Stimulated activated CD4-positive, alpha-beta T cell treated with anti-CD3 and anti-CD28 coated beads, Interleukin-1b, Interleukin-23, amount 100 ng/mL, for 1 hour (primary cell): ENCODE measurements at places on chromosomes 11 and 22.

DNA sequence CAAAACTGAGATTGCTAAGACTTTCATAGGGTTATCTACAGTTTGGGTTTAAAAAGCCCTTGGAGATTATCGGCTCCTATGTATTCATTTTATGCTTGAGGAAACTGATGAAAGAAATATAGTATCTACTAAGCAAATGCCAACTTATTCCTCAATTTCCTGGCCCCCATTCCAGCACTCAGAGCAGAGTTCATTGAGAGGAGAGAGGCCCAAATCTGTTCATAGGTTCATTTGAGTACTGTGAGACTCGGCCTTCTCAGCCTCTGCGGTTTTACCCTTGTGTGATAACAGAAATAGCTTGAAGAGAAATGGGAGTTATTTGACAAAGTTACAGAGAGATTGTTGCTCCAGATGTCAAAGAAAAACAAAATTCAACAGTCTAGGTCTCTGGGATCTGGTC lies 226.7 kb upstream of the ARHGAP42 start:
- no peak for DNase-seq

- no peak for DNase-seq
These were observed 275.3 kb downstream of the ETS1 start for GRCh38 chr11:128311742-128312719.

DNA sequence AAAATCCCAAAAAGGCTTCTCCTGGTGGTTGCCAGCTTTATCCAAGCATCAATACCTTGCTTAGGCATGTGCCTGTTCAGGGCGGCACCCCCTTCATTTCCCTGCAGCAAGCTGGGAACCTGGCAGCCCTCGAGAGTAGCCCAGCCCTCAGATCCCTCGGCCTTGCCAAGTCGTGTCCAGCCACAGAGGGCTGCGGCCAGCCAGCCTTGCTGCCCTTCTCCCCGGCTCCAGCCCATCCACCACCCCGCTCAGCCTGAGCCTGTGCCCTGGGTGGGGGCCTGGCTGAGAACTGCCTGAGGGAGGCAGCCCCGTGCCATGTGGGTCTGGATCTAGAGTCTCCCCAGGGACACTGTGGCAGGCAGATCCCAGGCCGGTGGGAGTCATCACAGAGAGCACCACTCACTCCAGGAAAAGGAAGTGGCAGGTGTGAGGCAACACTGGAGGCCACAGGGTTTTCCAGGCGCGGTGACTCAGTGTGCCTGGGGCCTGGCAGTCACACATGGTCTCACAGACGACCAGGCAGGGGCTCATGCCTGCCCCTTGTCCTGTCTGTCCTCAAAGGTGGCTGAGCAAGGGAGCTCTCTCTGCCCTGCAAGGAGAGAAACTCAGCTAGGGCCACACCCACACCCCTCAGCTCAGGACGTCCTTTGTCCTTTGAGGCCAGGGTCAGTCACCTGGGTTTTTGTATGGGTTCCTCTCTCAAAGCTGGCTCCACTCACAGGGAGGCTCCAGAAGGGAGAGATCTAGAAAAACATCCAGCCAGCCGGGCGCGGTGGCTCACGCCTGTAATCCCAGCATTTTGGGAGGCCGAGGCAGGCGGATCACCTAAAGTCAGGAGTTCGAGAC lies 12.2 kb upstream of the CDC42BPG start:
- no peak for DNase-seq

DNA sequence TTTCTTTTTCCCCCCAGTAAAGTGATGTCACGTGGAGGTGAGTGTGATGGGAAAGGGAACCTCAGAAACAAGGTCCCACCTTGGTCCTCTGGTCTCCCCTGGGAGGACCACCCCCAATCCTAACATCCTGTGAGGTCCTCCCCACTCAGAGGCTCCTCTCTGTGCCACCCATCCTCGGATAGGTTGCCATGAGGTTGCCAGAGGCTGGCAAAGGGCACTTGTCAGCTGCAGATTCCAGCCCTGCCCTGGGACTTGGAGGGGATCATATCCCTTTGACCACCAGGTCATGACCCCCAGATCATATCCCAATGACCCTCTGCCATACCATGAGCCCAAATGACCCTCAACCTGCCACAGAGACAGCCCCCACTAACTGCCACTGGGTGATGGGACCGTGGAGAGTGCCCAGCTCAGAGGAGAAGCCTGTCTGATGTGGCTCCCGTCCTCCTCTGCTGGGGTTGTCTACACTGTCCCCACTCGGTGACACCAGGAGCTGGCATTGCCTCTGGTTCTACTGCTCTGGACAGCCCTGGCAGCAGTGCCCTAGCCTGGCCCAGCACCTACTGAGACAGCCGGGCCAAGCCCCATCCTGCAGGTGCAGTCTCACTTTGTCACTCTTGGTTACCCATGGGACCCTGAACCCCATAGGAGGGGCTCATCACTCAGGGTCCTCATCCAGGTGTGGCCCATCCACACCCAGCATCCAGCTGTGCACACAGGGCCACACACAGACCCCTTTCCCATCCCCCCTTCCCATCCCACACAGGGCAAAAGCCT lies 90.2 kb upstream of the KCNQ1OT1 start:
- DNase-seq, result no peak

DNA sequence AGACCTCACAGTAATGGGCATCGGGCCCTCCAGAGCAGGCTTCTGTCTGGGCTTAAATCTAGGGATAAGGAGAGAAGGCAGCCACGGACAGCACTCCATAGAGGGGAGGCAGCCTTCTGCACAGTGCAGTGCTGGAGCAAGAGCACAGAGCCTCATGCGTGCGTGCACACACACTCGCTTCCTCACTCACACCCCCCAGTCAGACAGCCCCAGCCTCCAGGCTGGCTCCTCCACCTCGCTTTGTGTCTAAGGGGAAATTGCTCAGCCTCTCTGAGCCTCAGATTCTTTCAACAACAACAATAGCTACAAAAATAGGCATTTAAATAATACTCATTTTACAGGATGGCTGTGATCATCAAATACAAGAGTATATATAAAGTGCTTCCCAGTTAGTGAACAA lies 26.7 kb upstream of the ETS1 start:
- no peak for DNase-seq

GRCh38 chr22:32073262-32073661 lies 30.2 kb downstream of the SLC5A1 start:
- no peak for DNase-seq

GRCh38 chr11:1946812-1947484 lies at the start of gene MRPL23:
MRPL23 (plus strand) TSS chr11:1947332; CDS start chr11:1947363, 31 bp downstream.
- peak; percentile 25 for DNase-seq

DNA sequence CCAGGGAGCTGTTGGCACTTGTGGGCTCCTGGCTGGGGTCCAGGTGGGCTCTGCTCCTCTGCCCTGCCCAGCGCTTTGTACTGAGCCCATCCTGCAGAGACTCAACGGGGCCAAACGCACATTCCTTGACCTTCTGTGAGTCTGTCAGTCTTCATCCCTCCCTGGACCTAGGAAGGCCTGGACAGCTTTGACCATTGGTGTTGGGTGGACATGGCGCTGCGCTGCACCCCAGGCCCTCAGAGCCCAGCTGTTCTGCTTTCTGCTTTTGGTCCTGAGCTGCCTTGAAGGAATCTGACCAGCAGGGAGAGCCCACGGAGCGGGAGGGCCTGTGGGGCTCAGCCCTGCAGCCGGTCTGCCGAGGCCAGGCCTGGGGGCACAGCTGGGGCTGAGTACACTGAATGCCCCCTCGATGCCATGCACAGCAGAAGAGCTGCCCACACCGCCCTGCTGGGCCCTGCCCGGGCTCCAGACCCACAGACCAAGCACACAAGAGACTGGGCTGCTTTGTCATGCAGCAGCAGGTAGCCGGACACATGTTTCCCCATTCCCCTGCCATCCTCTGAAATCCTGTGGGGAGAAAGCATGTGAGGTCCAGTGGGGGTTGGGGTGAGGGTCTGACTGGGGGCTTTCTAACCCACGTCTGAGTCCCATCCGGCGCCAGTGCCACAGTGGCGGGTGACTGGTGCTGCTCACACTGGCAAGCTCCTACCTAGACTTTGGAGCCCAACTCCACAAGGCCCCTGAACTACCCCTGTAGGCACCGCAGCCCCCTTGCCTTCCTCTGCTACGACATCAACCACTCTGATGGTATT lies 24.1 kb upstream of the CCDC188 start:
- DNase-seq, result no peak

DNA sequence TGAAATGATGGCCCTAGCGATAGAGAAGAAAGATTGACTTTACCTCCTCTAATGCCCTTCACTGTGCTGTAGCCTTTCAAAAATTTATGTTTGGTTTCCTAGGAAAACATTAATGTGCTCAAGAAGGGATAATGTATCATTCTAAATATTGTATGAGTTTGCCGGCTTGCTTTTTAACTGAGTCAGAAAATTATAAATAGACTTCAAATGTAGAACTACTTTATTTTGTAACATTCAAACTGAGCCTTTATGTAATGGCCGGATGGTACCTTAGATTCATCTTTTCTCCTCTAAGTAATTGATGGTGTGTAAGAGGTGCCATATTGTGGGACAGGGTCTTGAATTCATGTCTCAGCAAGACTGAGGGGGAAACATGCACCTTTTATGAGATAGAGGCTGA lies 57.7 kb downstream of the BID start:
- no peak for DNase-seq

DNA sequence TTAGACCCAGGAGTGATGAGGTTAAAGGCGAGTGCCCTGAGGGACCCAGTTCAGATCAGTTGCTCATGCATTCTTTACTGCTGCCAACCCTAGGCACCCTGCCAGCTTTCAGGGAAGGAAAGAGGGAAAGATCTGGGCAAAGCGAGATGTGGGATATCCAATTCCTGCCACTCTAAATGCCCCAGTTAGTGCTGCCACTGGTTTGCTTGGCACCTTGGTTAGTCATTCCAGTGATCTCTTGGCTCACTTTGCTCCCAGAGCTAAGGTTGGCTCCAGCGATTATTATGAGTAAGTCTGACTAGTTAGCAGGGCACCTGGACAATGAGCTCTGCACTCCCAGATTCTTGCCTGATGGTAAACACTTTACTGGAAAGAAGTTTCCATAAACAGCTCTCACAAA lies 85.0 kb downstream of the INSC start:
- DNase-seq, result no peak

- no peak for DNase-seq
These were observed 10.5 kb upstream of the MMP3 start for GRCh38 chr11:102853956-102854355.

- DNase-seq, result no peak
These were observed 9.5 kb downstream of the MACROD1 start for GRCh38 chr11:64156235-64157011.

DNA sequence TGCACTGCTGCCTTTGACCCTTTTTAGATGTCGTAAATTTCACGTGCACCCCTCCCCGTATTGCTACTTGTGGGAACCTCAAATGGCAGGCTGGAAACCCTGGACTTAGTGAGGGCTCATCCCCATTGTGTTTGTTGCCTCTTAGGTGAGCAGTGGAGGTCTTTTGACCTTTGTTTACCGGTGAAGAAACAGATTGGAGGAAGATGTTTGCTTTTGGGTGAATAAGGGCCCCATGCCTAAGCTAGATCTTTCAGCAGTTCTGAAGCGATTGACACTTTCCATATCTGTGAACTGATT lies 782 bp downstream of the SMARCB1 start:
- no peak for DNase-seq

DNA sequence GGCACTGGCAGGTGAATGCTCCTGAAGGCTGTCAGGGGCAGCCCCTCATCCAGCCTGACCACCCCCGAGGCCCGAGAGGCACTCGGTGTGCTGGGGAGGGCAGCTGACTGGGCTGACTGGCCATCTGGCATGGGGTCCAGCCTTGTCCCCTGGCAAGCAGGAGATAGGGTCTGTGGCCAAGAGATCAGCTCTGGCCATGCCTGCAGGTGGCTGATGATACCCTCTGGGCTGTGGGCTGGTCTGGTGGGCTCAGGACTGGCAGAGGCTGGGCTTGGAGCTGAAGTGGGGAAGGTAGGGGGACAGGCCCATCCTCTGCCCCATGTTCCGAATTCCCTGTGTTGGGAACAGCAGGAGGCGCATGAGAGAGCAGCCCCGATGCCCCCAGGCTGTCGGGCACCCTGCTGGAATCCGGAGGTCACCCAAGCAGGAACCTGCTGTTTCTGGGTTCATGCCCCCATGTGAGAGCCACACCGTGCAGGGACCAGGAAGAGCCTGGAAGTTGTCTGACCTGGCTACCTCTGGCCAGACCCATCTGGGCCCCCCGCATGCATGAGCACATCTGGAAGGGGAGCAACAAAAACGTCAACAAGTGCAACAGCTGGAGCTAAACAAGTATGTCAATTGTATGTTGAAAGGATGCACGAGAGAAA lies 527.0 kb downstream of the TBC1D22A start:
- no peak for DNase-seq

- no peak for DNase-seq
These were observed 9.8 kb downstream of the ZNF74 start for GRCh38 chr22:20403779-20404140.
